EL (cell line): ENCODE measurements at places on chromosomes 1 and 21.

DNA sequence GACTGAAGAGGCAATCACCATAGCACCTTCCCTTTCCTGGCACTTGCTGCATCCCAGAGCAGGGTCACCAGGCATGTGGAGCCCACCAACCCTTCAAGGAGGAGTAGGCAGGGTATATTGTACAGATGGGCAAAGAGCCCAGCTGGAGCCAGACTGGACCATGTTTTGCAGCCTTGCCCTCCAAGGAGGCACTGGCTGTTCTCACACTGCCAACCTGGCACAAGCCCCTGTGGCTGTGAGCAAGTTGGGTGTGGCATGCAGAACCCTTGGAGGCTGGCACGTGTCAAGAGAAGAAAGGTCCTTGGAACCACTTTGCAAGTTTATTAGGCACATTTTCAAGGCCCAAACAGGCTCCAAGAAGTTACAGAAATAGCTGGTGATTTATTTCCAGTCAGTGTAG, 146.4 kb downstream of the FOXD2 start:
- DNase-seq, result no peak

- no peak for DNase-seq
Measured at GRCh38 chr21:45463871-45464270, 58.9 kb downstream of the COL18A1 start.

GRCh38 chr1:32746130-32746529, 43.6 kb upstream of the SYNC start:
- no peak for DNase-seq

DNA sequence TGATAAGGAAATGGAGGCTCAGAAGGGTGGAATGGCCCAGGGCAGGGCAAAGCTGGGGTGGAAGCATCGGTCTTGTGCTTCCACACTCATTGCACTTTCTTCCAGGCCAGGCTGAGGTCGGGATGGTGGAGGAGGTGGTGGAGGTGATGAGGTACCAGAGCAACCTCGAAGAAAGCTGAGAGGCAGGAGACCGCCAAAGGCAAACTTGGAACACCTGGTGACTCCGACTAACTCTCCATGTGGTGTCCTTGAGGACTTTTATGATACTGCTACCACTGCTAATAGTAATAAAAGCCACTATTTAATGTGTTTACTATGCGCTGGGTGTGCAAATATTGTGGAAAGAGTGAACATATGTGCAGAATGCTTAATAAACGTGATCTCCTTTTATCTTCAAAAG, 16.9 kb upstream of the BTG2 start:
- DNase-seq, result no peak

- no peak for DNase-seq
Measured at GRCh38 chr1:43273708-43274107, 3.9 kb downstream of the TMEM125 start.

DNA sequence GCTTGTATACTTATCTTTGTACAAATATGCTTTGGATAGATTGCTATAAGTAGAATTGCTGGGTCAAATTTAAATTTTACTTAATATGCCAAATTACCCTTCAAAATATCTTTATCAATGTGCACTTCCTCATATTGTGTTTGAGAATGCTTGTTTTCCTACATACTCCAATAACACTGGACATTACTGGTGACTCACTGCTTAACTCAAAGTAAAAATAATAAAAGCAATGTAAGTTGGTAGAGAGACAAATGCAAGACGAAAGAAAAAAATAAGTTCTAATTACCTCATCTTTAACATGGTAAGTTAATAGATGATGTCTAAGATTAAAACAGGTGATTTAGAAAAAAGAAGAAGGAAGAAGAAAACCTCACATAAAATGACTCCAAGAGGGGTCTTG, 7.9 kb upstream of the SH3GLB1 start:
- DNase-seq, result peak; percentile 20

DNA sequence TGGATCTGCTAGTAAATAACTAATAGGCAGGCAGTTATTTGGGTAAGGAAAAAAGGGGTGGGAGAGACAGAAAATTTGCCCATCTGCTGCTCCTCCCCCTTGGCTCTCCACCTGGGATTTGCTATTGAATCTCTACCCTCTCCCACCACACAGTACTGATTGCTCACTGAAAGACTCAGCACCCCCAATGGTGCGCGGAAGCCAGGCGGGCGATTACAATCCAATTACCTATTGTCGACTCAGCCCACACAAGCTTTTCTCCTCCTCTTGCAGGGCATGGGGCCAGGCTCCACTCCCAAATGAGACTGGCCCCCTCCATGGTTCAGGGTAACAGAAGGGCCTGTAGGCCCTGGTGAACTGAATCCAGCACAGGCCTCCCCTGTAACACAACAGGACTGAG, 2.7 kb upstream of the HMGN2 start:
- no peak for DNase-seq

- no peak for DNase-seq
Measured at GRCh38 chr1:33061834-33062233, 19.1 kb upstream of the AZIN2 start.
